ENCODE measurements at places on chromosomes 11 and 22.

DNA sequence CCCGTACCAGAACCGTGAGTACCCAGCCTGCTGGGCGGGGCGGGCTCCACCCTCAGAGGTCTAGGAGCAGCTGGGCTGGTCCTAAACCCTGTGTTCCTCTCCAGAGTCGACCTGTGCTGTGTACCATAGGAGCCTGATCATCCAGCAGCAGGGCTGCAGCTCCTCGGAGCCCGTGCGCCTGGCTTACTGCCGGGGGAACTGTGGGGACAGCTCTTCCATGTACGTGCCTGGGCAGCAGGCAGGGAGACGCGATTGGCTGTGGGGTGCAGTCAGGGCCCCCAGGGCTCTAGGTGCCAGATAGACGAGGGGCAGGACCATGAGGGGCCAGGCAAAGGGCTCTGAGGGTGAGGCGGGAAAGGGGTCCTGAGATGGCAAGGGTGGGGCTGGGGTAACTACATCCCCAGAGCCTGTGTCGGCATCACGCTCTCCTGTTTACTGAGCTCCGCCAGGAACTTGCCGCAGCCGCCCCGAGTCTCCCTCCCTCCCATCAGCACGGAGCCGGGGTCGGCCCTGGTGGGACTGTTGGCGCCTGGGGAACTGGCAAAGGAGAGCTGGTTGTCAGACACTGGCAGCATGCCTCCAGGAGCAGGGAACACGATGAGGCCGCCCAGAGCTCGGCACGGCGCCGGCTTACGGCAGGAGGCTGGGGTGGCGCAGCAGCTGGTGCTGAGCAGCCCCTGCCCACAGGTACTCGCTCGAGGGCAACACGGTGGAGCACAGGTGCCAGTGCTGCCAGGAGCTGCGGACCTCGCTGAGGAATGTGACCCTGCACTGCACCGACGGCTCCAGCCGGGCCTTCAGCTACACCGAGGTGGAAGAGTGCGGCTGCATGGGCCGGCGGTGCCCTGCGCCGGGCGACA, 22.9 kb upstream of the MUC5B start:
- DNase-seq, result no peak

GRCh38 chr11:6405846-6406245, 13.0 kb downstream of the APBB1 start:
- DNase-seq, result no peak

- no peak for DNase-seq
Observed at GRCh38 chr11:16322190-16322589, 34.2 kb downstream of the SOX6 start.

DNA sequence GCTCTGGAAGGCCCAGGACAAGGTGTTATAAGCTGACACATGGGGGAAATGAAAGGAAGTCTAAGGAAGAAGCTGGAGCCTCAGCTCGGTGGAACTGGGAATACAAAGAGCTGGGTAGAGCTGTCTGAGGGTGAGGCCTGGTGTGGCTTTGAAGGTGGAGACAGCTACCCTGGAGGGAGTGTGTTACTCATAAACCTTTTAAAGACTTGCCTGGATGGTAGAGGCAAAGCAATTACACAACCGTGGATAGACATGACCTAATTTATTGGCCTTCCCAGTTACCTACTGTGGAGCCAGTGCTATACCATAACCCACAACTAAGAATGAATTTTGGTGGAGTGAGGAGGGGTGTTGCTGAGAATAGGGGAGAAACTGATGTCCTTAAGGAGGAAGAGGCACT, 22.6 kb downstream of the EXPH5 start:
- DNase-seq, result no peak

DNA sequence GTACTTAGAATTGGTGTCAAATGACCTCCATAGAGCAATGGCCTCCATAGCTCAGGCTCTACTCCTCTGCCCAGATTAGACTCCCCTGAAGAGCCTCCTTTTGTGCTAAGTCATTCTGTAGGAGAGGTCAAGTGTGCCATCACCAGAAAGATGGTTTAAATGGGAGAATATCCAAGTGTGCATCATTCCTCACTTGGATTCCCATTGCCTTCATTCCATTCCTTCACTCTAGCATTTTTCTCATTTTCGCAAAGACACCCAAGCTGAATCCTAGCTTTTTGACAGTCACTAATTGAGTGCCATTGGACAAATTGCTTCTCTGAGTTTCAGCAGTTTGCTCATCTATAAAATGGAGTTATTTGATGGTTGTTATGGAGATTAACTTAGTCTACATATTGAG, 16.9 kb downstream of the CLMP start:
- no peak for DNase-seq

- DNase-seq, result no peak
Observed at GRCh38 chr11:121300313-121300971, 7.9 kb downstream of the SC5D start.

DNA sequence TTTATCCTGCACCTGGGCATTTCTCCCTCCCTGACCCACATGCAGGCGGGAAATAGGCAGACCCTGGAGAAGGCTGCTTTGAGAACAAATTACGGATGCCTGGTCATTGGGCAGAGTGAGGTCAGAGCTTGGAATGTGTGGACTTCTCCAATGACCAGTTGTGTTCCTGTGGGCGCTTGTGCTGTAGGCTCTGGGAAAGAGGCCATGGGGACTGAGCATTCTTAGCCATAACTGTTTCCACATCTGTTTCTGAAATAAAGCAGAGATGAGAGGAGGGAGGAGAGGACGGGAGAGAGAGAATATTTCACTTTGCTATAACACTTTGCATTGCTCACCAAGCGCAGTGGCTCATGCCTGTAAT, 11.2 kb upstream of the TMEM184B start:
- DNase-seq, result no peak
